ENCODE measurements at places on chromosomes 16 and 17. TPM values are rescaled to one million over a fixed set of nuclear protein-coding genes. Genes with fewer than 3 reads are reported as not detected.
A peak's percentile ranks its signal among the peaks of the same experiment; 100 is the strongest.

MYOCD gene
- 0.39 TPM for total RNA-seq

TUBB3 gene
- total RNA-seq = 30.8 TPM

C17orf100 gene
- total RNA-seq = 1.8 TPM

DNA sequence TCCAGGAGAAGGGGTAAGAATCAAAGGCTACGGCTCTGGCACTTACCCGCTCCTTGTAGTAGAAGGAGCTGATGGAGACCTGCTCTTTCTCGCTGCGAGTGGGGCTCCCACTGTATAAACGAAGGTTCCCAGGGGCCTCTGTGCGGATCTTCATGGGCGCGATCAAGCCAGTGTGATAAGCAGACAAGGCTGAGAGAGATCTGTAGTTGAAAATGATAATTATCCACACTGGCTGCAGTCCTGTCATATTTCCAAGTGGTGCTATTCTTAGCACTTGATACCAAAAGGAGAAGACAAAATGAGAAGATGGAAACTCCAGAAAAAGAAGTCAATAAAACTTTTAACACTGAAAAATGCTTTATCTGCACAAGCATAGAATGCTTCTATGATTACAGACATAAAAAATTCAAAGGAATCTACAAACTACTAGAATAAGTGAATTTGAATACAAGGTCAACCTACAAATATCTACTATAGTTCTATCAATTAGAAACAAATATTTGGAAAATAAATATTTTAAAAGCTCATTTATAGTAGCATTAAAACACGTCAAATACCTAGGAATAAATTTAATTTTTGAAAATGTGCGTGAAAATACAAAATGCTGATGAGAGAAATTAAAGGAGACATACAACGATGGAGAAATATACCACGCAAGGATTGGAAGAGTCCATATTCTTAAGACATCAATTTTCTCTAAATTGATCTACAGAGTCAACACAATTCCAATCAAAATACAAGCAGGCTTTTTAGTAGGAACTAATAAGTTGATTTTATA, 80.8 kb downstream of the WDR59 start:
- no peak for DNase-seq

DNA sequence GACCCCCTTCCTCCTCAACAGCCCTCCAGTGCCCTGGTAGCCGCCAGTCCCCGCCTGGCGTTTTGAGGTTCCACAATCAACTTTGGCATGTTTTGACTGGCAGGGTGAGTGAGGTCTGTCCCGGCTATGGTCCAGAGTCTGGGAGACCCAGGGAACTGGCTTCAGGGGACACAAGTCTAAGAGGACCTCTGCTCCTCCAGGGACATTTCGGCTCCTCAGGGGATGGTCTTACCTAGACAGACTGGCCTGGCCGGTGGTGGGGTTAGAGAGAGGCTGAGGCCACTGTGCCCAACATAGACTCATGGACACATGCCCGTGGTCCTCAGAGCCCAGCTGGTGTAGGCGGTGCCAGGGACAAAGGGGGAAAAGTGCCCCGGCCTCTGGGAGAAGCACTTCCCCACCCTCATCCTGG, 2.2 kb downstream of the TMC8 start:
- no peak for DNase-seq

DNA sequence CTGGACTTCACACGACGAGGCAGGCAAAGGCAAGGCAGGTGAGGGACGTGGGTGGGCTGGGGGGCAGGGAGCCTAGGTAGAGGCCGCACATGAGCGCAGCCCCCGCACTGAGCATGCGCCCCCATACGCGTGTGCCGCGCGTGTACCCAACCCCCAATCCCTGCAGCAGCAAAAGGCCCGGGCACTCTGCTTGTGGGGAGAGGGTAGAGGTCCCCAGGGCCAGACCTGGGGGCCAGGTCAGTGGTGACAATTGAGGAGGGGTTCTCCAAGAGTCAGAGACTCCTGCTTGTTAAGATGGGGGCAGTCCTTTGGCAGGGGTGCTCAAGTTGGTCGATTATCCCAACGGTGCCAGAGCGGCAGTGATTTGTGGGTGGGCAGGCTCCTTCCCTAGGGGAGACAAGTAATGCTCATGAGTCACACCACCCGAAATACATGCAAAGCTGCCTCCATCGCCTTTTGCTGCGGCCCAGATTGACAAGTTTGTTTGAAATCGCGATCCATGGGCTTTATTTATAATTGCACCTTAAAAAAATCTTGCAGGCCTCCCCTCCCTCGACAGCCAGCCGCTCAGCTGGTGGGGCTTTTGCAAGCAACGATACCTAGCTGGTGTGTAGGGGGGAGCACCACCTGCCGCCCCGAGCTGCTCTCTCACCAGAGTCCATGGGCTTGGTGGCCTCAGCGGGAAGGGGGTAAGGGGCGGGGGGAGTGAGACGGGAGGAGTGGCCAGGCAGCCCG, 1.1 kb upstream of the GIT1 start:
- DNase-seq = peak; percentile 36

DNA sequence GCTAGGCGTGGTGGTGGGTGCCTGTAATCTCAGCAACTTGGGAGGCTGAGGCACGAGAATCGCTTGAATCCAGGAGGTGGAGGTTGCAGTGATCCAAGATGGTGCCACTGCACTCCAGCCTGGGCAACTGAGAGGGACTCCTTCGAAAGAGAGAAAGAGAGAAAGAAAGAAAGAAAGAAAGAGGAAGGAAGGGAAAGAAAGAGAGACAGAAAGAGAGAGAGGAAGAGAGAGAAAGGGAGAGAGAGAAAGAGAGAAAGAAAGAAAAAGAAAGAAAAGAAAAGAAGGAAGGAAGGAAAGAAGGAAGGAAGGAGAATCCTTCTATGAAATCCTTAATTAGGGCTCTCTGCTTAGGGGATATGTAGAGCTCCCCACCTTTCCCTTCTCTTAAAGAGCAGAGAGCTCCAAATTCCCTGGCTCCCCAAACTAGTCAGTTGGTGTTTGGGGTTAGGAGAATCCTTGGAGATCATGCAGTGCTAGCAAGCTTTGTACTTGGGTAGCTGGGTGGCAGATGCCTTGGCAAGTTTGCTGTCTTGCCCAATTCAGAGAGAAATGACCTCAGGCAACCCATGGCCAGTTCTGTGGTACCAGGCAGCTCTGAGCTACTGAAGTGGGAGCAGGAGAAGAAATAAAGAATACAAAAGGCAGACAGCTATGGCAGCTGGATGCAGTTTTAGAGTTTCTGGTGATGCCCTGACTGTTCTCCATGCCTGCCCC, 8.9 kb upstream of the HOXB13 start:
- DNase-seq = no peak

DNA sequence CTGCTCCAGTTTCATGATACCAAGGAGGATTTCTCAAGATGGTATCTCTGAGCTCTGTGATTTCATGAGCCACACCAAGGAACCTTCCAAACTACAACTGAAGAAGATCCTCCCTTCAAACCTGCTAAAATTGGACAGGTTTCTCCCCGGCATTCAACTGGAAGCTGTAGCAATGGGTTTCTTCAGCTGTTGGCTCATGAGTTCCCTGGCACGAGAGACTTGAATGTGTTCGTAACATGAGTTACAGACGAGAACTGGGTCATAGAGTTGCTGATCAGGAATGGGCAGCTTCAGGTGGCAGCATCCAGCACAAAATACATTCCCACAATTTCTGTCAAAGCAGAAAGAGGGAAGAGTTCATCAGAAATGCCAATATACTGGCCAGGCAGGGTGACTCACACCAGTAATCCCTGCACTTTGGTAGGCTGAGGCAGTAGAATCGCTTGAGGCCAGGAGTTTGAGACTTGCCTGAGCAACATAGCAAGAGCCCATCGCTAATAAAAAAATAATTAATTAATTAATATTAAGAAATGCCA, 3.4 kb upstream of the HSF5 start:
- DNase-seq = no peak

Data from adrenal gland (tissue), 19 donors.